ENCODE measurements at places on chromosomes 6 and 20.

GRCh38 chr6:115902436-115902835 is 158.3 kb downstream of the FRK start:
- no peak for DNase-seq

- no peak for DNase-seq
Observed at GRCh38 chr6:25302677-25303128, 23.5 kb downstream of the CARMIL1 start.

DNA sequence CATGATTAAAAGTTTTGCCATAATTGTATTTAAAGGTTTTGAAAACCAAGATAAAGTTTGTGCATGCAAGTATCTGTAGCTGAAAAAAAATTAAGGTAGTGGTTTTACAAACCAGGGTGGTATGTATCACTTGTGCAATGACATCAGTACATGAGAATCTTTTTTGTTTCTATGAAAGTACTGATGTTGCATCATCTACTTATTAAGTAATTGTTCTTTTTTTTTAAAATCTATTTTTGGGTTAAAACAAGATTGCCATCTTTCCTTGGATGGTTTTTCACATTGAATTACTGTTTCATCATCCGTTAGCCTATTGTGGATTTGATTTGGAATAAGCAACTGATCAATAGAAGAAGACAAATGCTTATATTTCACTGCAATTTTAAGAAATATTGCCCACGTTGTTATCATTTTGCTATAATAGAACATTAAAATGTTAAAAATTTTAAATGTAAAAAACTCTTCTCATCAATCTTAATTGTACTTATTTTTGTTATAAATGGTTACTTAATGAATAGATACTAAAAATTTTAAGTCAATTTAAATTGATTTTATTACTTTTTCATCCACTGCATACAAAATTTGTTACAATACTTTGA is 39.8 kb upstream of the TAGAP start:
- no peak for DNase-seq

GRCh38 chr6:53517021-53517420 is 27.9 kb downstream of the GCLC start:
- DNase-seq = no peak

- no peak for DNase-seq
Observed at GRCh38 chr6:107917451-107918375, 40.3 kb downstream of the SEC63 start.

DNA sequence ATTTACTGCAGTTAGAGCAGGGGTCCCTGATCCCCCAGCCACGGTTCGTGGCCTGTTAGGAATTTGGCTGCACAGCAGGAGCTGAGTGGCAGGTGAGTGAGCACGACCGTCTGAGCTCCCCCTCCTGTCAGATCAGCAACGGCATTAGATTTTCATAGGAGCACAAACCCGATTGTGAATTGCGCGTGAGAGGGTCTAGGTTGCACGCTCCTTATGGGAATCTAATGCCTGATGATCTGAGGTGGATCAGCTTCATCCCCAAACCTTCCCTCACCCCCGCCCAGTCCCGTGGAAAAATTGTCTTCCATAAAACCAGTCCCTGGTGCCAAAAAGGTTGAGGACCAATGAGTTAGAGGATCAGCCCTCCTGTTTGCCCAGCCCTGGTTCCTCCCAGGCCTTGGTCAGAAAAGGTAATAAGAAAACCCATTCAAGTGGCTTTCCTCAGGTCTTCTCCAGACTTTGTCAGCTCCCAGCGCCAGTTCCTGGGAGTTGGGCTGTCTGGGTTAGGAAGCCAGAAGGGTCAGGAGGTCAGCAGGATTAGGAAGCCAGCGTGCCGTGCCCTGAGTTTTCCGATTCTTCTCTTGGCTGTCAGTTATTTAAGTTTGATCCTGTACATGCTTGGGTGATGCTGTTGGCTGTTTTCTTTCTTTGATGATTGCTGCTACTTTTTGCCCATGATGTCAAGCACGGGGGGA is 139.9 kb upstream of the PMEPA1 start:
- no peak for DNase-seq

- peak; percentile 68 for DNase-seq
Observed at GRCh38 chr20:24971376-24972101, 21.0 kb downstream of the APMAP start.

DNA sequence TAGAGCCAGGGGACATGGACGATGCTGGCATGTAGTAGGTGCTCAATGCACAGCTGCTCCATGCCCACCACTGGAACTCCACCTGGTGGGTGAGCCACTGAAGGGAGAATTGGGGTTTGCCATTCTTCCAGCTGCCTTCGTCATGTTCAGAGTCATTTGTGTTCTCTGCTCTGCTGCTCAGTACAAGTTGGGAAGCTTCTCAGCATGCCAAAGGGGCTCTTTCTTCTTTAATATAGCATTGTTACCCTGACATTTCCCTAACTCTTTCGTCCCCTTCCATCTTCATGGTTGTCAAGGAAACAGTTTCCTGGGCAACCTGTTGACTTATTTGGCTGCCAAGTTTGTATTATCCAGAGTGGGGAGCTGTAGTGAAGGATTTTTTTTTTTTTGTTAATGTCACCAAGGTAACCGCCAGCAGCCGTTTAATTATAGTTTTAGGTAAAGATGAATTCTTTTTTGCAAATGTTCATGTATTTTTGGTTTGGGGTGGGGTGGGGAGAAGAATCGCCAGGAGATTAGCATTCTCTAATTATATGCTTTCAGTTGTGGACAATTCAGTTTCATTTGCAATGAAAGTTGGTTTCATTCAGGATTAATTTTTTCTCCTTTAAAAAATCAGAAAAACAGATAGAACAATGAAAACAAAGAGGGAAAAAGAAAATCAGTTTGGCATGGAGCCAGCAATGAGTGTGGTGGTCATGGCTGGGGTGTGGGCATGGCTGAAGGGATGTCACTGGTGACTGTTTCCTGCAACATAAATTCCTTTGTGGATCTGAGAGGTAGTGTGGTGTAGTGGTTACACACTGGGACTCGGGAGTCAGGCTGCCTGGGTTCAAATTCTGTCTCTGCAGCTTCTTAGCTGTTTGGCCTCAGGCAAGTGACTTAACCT is 73.0 kb upstream of the KCNG1 start:
- no peak for DNase-seq

GRCh38 chr6:42629845-42630244 is 66.0 kb downstream of the UBR2 start:
- DNase-seq = no peak

DNA sequence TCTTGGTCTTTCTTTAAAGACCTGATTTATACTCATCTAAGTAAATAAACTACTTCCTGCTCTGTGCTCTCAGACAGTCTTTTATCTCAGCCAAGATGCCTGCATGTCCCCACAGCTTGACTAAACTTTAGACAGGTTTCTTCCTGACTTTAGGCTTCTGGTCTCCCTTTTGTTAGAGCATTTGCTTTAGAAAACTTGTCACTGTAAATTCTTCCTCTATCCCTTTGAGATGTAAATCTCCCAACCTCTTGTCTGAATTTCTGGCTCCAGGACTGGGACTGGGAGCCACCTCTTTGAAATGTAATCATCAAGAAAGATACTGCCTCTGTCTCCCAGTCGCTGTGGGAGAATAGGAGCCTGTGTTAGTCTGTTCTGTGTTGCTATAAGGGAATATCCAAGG is 739.9 kb downstream of the C6orf118 start:
- DNase-seq = no peak

GRCh38 chr6:168196385-168196860 is 117.4 kb upstream of the FRMD1 start:
- no peak for DNase-seq

DNA sequence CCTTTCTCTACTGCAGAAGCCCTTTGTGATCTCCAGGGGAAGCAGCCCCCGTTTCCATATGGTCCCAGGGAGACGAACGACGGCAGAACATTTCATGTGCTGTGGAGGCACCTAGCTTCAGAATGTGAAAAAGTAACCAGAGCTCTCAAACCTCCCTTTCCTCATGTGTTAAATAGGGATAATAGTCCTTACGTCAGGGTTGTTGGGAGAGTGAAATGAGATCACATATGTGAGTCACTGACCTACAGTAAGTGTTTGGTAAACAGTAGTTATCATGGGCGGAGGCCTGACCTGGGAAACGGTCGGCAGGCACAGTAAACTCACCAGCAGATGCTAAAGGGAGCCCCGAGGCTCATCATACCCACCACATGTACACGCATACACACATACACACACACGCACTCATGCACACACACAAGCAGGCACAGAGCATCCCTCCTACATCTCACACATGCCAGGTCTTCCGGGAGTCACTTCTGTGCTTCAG is 89.7 kb downstream of the LY86 start:
- no peak for DNase-seq

DNA sequence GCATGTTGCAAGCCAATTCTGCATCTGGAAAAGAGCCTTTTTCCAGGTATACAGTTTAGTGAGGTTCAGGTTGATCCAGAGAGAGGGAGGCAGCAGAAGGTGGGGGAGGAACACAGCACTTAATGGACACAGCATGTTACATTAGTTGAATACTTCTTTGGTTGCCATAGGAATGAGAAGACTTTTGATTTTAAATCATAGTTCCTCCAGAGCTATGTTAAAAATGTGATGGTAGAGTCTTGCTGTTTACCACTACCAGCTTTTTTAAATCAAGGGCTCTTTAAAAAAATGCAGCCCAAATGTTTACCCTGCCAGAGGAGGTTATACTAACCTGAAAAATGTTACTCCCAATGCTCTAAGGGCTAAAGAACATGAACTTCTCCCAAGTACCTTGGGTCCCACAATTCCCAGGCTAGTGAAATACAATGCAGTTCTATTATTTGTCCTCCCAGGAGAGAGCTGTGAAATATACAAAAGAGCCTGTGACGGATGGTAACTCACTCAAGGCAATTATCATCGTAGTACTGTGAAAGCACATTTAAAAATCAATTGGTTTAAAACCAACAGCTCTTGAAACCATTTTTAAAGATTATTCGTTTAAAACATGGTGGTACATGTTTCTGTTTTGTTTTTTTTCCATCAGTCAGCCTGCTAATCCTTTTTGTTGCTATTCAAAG is 6.9 kb upstream of the PHACTR1 start:
- DNase-seq = no peak

GRCh38 chr6:24905483-24905882 is 30.3 kb downstream of the RIPOR2 start:
- DNase-seq = no peak

GRCh38 chr20:15056246-15056645 is 718.8 kb upstream of the FLRT3 start:
- DNase-seq = no peak

DNA sequence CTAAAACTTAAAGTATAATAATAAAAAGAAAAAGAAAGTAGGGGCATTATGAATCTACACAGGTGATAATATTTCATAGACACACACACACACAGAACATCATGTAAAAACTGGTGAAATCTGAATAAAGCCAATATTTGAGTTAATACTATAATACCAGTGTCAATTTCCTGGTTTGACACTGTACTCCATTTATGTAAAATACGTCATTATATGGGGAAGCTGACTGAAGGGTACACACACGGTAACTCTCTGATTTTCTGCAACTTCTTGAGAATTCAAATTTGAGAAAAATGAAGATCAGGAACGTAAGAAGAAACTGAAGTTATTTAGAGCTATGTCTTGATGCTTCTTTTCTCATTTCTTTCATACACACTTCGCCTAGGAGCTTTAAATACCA is 36.2 kb downstream of the PFDN4 start:
- DNase-seq = no peak

DNA sequence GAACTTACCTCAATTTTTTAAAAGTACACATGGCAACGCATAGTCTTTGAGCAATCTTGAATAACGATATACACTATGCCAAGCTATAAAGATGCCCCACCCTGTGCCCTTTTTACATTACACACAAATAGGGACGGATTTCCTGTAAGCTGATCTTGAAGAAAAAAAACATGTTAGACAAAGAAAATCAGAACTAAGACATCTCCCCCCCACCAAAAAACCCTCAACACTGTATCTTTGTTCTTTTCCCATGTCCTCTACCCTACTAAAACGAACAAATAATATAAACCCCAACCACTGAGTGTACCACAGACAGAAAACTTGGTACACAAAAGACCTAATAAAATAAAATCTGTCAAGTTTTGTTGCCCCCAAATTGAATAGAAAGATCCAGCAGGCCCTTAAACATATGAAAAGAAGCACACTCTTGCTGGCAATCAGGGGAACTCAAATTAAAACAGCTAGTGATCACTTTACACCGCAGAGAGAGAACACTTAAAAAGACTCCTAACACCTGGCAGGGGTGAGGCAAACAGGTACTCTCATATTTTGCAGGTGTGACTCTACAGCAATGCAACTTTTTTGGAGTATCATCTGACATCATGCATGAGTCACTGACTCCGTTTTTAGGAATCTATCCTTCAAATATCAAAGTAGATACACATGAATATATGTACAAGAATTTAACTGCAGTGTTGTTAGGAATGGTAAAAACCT is 29.6 kb downstream of the BACH2 start:
- DNase-seq = no peak

GRCh38 chr6:150142670-150143515 is at the start of gene PPP1R14C:
Gene PPP1R14C (plus strand): TSS chr6:150143044. CDS start chr6:150143193, 149 bp downstream.
- DNase-seq = no peak

GRCh38 chr20:9070304-9070703 is 1.4 kb downstream of the PLCB4 start:
- no peak for DNase-seq

DNA sequence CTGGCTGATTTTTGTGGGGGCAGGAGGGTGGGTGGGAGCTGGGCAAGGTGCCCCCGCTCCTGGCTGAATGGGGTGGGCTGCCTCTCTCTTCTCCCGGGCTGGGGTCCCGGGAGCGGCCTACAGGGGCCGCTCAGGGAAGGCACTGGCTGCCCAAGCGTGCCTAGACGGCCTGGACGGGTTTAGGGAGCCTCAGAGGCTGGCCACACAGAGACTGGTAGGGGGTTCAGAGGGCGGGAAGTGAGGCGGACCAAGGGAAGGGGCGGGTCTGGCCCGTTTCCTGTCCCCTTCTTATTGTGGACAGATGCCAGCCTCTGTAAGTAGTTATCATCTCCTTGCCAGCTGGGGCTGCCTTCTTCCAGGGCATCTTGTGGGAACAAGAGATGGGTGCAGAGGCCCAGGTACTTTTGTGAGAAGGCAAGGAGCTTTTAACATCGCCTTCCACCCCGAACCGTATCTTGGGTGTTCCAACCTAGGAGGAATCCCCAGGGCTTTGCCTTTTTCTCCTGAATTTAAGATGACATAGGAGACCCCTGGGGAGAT is 437 bp downstream of the CD40 start:
- peak; percentile 90 for DNase-seq

- no peak for DNase-seq
Observed at GRCh38 chr6:2183246-2183645, 62.2 kb downstream of the GMDS start.

GRCh38 chr20:2749951-2750490 is 50.4 kb downstream of the CPXM1 start:
- DNase-seq = no peak

- no peak for DNase-seq
Observed at GRCh38 chr6:148529010-148529409, 186.4 kb downstream of the SASH1 start.

DNA sequence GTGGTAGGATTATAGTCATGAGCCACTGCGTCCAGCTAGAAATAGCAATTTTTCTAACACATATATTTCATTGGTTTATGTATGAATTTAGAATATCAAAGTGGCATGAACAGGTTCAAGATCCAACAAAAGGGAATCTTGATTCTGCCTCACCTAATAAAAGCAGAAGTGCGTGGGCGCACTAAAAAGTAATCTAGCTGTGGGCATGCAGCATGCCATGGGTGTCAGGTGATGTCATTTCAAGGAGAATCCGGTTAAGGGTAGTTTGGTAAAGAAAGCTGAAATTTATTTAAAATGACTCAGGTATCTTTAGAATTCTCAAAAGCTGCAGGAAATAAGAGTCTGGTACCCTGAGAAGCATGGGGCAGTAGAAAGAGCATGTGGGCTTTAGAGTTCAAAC is 17.6 kb downstream of the LRRN4 start:
- DNase-seq = no peak

Measured in mesenteric fat pad (tissue), 1 donor.